ENCODE measurements at places on chromosomes 2 and 18. TPM values are rescaled to one million over a fixed set of nuclear protein-coding genes. Genes with fewer than 3 reads are reported as not detected.

The REEP1 gene
- 6.9 TPM for polyA plus RNA-seq

The VAMP5 gene
- polyA plus RNA-seq: 12.8 TPM

The UGT1A4 gene
- polyA plus RNA-seq: 7.3 TPM

The ZEB2 gene
- polyA plus RNA-seq: 12.2 TPM

DNA sequence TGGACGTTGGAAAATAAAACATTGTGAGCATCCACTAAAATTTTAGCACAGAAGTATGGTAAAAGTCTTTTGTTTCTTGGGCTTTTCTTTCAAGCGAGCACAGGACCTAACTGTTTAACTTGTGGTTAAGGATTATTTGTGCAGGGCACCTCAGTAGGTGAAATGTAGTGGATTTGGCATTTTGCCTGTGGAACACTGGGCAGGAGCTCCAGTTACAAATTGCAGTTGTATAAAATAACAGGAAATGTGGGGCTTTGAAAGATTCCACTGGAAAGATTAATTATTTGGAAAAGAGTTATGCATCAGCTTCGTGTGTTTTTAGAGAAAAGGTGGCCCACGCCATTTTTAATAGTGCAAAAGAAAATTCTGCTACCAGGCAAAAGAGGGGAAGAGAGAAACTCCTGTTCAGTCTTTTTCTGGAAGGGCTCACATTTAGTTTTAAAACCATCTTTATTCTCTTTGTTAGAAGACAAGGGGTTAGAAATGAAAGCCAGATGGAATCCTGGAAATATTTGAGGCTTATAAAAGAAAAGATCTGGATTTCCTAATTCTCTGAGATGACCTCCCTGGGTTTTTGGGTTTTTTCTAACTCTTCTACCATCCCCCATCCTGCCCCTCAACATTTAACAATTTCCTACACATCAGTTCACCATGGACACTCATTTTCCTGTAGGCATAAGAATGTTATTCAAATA lies 144.3 kb upstream of the SERTAD2 start:
- H3K4me1 ChIP-seq: no peaks in the 10 kb centered on the region
- no peak overlapping the region for H3K4me3 ChIP-seq
- no peaks in the 10 kb centered on the region for H3K36me3 ChIP-seq
- no peak overlapping the region for H3K27ac ChIP-seq
- peaks cover 2% of the 10 kb centered on the region for H3K27me3 ChIP-seq

DNA sequence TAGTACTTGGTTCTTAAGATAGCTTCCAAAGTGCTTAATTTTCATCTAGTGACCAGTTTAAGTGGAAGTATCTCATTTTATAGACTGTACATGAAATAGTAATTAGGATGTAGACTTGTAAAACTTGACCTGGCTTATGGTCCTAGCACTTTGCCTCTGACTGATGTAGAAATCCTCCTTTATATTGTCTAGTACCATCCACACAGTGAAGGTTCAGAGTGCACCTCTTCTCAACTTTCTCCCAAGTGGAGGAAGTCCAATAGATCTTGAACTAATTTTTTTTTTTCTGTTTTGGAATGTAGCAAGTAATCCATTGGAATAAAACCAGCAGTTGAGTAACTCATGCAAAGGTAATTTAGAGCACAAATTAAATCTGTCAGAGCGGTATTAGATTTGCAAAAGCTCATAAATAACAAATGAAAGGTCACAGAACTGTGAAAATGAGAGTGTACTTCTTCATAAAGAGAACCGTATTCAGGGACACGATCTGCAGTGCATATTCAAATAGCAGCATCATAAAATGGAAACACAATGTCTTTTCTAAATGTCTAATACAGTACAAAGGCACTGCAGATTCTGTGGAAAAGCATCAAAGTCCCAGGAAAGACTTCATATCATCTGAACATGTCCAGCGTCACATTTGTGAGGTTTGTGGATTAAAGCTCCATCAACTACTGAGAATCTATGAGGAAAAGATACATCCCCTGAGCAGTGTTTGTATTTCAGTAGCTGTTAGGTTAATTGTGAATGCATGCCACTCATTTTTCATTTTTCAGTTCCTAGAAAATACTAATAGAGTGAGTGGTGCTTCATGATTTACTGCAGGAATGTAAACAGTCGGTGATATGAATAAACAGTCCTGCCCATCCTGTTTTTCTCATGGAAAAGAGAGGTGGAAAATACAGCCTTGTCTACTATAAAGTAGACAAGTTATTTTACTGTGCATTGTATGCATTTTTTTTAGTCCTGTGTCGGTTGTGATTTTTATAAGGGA lies 100.7 kb downstream of the LYPD6 start:
- no peaks in the 10 kb centered on the region for H3K36me3 ChIP-seq
- H3K27me3 ChIP-seq: no peaks in the 10 kb centered on the region
- no peak overlapping the region for H3K4me3 ChIP-seq
- no peak for DNase-seq
- H3K4me1 ChIP-seq: no peaks in the 10 kb centered on the region

DNA sequence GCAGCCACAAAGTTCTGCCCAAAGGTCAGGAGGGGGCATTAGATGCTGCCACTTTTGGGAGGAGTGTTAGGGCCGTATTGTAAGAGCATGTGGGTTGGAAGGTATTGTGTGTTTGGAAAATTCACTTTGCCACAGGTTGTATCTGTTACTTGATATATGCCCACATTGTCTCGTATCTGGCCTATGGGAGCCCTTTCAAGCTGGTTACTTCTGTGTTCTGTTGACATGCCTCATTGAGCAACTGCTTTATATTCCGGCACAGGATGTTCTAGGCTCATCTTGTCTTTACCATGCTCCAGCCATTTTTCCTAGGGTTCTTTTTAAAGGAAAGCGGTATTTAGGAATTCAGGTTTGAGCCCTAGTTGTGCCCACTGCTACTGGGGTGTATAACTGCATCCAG lies 6.0 kb downstream of the ADNP2 start:
- DNase-seq: no peak
- no peak overlapping the region for H3K27ac ChIP-seq
- peaks cover 16% of the 10 kb centered on the region for H3K36me3 ChIP-seq
- peaks cover 6% of the 10 kb centered on the region for H3K4me1 ChIP-seq
- H3K4me3 ChIP-seq: no peak overlapping the region
- no peaks in the 10 kb centered on the region for H3K27me3 ChIP-seq

- DNase-seq: no peak
- no peak overlapping the region for H3K27ac ChIP-seq
These were observed 44.9 kb upstream of the LDLRAD4 start for GRCh38 chr18:13173578-13174145.

- no peak overlapping the region for H3K4me3 ChIP-seq
- peaks cover 19% of the 10 kb centered on the region for H3K4me1 ChIP-seq
- H3K27ac ChIP-seq: no peak overlapping the region
- H3K36me3 ChIP-seq: no peaks in the 10 kb centered on the region
- peak; percentile 69 for DNase-seq
These were observed 249.8 kb downstream of the BCL11A start for GRCh38 chr2:60303680-60304079.

GRCh38 chr2:161104054-161104553 lies 56.1 kb upstream of the TANK start:
- H3K4me1 ChIP-seq: no peaks in the 10 kb centered on the region
- no peaks in the 10 kb centered on the region for H3K27me3 ChIP-seq
- no peak for DNase-seq
- H3K36me3 ChIP-seq: no peaks in the 10 kb centered on the region

GRCh38 chr2:12694990-12695774 lies 21.6 kb upstream of the TRIB2 start:
- no peaks in the 10 kb centered on the region for H3K27me3 ChIP-seq
- no peak overlapping the region for H3K27ac ChIP-seq
- H3K36me3 ChIP-seq: no peaks in the 10 kb centered on the region

DNA sequence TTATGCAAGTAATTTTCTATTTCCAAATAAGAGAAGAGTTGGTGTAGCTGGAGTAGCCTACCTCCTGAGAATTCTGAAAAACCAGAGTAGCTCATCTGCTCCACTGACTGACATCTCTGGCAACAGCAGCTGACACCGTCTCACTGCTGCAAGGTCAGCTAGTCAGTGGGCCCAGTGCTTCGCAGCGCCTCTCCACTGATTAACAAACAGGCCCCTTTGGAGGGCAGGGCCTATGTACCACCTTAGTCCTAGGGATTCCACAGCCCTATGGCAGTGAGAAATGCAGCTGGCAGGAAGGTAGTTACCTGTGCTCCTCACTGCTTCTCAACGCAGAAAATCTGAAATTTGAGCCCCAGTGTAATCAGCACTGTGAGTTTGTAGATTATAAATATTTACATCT lies 97.5 kb downstream of the DLGAP1 start:
- no peak for DNase-seq
- no peak overlapping the region for H3K4me3 ChIP-seq
- no peaks in the 10 kb centered on the region for H3K4me1 ChIP-seq
- no peak overlapping the region for H3K27ac ChIP-seq
- H3K27me3 ChIP-seq: no peaks in the 10 kb centered on the region

- no peak overlapping the region for H3K27ac ChIP-seq
- no peaks in the 10 kb centered on the region for H3K36me3 ChIP-seq
- peaks cover 6% of the 10 kb centered on the region for H3K27me3 ChIP-seq
- no peak for DNase-seq
These were observed 177.7 kb downstream of the SEPTIN10 start for GRCh38 chr2:109435901-109436598.

DNA sequence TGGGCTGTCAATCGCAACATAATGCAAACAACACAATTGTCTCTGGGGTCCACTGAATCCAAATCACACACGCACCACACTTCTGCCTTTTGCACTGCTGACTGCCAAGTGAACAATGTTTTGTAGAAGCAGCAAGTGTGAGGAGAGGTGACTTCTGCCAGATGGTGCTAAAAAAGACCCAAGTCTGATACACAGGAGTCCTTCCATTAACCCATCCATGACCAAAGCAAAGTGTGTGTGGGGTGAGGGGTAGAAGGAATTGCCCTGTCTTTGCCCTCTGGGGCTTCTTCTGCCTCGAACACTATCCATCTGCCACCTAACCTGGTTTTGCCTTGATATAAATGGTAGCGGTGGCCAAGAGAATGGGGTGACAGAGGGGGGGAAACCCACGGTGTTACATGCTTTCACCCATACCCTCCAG lies 50.0 kb downstream of the C2orf42 start:
- H3K4me1 ChIP-seq: peaks cover 6% of the 10 kb centered on the region
- DNase-seq: no peak
- H3K4me3 ChIP-seq: no peak overlapping the region
- no peaks in the 10 kb centered on the region for H3K27me3 ChIP-seq
- no peaks in the 10 kb centered on the region for H3K36me3 ChIP-seq
- peak overlapping the region; percentile 97 for H3K27ac ChIP-seq

DNA sequence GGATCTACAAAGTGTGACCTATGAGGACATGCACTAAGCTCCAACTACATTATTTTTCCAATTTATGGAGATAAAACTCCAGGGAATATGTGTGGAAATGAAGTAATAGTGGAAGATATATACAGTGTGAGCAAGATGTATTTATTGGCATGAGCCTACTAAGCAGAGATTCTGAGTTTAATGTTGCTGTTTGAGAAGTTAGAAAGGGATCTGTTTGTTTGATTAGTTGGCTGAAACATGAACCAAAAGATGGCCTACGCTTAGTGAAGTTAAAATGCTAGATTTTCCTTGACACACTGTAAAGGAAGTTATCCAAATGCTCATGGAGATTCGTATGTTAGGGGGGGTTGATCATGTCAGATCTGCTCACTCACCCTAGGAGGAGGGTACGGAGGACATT lies 621.7 kb downstream of the TMEM182 start:
- no peak overlapping the region for H3K4me3 ChIP-seq
- no peak for DNase-seq
- no peaks in the 10 kb centered on the region for H3K27me3 ChIP-seq
- H3K4me1 ChIP-seq: no peaks in the 10 kb centered on the region
- no peak overlapping the region for H3K27ac ChIP-seq

Measured in small intestine (tissue), 16 donors.